ENCODE measurements at places on chromosomes 5 and 9.

- no peak for DNase-seq
These were observed 102.8 kb downstream of the CDH18 start for GRCh38 chr5:19885040-19885824.

DNA sequence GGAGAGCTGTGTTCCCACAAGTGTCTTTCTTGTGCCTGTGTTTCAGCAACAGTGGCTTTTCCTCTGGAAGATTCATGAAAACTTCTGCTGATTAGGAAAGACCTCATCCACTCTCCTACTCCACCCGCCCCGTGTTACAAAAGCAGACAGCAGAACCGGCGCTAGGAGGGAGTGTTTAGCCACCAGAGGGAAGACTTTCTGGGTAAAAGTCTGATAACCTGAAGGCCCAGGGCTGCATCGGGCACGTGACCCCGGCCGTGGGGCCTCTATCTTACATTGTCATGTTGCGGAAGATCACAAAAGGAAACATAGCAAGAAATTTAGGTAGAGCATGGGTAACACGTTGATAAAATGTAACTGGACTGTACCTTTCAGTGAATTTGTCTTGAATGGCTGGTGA, 32.0 kb upstream of the DMRT2 start:
- peak; percentile 35 for DNase-seq

DNA sequence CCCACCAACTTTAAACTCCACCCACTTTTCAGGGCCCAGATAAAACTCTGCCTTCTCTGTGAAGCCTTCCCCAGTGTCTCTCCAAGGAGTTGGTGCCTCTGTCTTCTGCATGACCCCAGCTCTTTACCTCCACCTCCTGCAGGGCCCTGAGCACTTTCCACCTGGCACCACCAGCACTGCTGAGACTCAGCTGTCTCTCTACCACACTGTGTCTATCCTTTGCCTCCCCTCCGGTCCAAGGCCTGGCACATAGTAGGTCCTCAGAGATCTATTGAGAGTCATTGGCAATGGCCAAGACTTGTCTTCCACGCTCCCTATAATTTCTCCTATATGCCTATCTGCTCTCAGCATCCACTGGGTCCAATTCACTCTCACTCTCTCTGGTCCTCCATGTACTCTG, 12.9 kb upstream of the GABBR2 start:
- DNase-seq, result no peak

DNA sequence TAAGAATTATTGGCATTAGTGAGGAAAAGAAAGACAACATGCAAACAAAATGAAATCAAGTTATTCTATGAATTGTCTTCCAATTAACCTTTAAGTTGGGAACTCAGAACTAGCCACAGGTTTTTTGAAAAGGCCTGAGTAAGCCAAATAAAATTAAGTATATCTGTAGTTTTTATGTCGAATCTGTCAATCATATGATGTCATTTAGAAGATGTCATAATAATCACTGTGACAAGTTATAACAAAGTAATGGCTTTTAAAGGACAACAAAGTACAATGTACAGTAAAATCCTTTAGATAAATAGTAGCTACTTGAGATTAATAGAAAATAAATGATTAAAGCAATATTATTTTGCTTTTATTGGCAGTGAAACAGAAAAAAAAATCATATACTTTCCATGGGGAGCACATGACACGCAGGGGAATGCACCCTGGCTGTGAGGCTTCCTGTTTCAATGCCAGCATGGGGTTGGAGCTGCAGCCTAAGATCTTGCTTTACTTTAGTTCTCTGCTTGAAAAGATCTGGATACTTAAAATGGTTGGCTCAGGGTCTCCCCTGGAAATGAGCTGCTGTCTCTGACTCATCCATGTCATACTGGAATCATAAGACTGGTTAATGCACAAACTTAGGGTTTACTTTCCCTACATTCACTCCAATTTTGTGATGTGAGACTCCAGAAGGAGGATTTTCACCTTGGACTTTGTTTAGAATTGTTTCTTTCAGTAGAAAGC, 284.3 kb downstream of the TAF11L14 start:
- DNase-seq, result peak; percentile 48

- no peak for DNase-seq
These were observed 186.0 kb downstream of the WDR70 start for GRCh38 chr5:37565062-37565670.

GRCh38 chr9:129832982-129833381, 2.1 kb downstream of the C9orf78 start:
- DNase-seq, result peak; percentile 26

DNA sequence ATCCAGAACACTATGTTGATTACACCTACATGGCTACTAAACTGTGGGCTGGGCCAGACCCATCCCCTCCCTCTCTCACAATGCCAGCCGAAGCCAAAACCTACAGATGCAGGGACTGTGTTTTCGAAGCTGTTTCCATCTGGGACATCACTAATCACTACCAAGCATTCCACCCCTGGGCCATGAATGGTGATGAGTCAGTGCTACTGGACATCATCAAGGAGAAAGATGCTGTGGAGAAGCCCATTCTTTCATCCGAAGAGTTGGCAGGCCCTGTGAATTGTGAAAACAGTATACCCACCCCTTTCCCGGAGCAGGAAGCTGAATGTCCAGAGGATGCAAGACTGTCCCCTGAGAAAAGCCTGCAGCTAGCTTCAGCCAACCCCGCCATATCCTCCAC, 65.0 kb downstream of the ZNF462 start:
- DNase-seq, result no peak

DNA sequence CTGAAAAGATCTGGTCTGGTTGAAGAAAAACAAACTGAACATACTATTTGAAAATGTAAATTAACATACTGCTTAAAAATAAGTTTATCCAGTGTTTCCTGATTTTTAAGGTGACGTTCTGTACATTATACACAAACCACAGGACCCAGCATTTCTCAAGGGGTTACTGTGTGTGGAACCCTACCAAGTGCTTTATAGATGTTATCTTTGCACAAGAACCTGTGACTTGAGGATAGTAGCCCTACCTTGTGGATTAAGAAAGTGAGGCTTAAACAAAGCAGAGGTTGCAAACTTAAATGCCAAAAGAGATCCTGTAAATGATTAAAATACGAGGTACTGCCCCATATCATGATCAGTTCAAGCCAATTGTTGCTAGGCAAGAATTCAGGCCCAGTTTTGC, 4.7 kb downstream of the KLF9 start:
- DNase-seq, result no peak

- peak; percentile 76 for DNase-seq
These were observed 48.1 kb downstream of the ITGA2 start for GRCh38 chr5:53037141-53037859.

DNA sequence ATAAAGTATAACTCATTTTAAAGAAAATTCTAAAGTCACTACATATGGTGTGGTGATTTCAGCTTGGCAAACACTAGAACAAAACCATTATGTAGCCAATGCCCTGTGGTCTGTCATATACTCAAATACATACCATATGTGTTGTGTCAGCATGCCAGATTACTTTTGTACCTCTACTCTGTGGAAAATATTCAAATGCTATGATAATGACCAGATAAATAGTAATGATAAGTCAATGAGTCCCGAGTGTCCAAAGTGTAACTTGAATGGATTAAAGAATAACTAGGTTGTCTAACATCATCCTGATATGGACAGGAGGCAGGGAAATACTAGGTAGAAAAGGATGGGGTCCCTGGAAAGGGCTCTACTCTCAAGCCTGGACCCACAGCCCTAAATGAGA, 58.0 kb upstream of the IL6ST start:
- no peak for DNase-seq

DNA sequence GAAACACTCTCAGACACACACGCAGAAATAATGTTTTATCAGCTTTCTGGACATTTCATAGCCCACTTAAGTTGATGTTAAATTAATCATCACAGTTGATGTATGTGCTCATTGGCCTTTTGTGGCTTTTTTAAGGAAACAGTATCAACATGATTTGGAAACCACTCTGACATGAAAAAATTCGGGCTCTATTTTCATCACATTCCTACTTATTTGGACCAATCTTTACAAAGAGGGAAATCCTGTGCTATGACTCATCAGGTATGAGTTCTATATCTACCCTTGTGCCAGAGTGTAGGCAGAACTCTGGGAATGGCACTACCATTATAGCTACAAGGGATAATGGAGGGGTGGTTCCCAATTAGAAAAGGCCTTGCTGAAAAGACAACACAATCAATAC, 388.4 kb upstream of the PTGER4 start:
- peak; percentile 76 for DNase-seq

DNA sequence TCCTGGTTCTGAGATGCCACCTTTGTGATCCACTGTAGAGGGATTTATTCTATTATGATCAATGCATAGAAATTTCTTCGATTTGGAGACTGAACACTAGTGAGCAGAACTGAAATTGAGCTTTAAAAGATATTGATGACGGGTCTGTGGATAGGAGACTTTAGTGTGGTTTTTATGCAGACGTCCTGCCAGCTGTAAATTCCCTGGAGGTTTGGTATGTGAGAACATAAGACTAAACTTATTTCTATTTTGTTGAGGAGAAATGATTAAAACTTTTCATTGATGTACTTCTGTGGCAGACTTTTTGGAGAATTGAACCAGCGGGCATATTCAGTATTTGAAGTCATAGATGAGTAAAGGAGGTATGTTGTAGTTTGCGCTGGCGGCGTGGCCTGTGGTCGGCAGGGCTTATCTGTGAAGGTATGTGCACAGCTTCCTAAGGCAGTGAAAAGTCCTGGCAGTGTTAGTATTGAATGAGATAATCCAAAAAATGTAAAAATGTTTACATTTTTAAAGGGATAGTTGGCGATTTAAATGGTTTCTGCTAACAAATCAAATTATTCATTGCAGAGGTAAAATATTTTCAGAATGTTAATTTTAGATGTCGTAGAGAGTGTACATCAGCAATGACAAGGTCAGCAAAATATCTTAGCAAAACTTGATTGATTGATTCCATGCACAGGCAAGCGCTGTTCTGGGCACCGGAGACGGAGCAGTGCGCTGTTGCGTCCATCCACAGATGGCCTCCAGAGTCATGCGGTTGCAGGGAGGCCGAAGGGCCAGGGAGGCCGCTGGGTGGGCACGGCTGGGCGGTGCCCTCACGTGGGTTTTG, 20.4 kb downstream of the TENT4A start:
- DNase-seq, result no peak

GRCh38 chr5:35902046-35902672, 36.3 kb downstream of the CAPSL start:
- peak; percentile 74 for DNase-seq

GRCh38 chr5:138560971-138561370, 14.2 kb downstream of the HSPA9 start:
- DNase-seq, result no peak

- DNase-seq, result no peak
These were observed 4.9 kb upstream of the TMEFF1 start for GRCh38 chr9:100468041-100468440.

Measured in HT1080 (cell line).